ENCODE measurements at places on chromosomes 6 and 20.
A peak's percentile ranks its signal among the peaks of the same experiment; 100 is the strongest.

- no peak for DNase-seq
Observed at GRCh38 chr20:20953738-20954618, 152.2 kb downstream of the LINC00237 start.

DNA sequence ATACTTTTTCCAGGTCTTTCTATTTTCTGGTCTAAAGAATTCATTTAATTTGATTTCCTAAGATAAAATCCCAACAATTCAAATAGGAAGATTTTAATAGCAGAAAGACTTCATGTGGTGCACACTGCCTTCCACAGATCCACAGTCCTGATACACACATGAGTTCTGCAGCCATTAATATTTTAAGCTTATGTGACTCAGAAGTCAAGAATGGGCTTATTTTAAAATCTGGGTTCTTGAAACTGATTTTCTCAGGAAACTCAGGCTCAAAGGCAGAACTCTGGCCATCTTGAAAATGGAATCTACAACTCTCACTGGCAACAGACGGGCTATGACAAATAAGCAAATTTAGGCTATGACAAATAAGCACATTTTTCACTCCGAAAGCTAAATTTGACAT, 88.2 kb downstream of the COL12A1 start:
- DNase-seq: no peak

DNA sequence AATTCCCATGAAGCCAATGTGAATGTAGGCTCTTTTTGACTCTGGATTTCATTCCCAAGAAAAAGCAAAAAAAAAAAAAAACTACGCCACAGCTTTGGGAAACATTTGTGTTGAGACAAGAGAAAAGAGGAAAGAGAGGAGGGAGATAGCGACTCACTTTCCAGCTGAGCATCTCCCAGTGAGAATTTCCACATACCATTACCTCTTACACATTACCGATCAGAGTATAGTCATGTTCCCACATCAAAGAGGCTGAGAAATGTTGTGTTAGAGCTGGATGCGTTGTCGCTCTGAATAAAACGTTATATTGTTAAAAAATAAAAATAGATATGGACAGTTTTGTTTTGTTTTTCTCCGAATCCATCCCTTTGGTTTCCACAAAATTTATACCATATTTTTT, 1019.3 kb upstream of the ADGRB3 start:
- no peak for DNase-seq

DNA sequence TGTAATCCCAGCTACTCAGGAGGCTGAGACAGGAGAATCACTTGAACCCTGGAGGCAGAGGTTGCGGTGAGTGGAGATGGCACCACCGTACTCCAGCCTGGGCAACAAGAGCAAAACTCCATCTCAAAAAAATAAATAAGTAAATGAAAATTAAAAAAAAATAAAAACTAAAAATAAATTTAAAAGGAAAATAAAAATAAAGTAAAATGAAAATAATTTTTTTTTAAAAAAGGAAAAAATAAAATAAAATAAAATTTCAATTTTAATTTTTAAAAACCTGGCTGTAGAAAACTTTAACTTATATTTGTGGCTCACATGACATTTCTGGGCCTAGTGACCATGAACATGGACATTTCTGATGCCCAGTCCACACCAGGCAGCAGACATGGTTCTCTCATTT, 16.1 kb downstream of the HCK start:
- DNase-seq: no peak

- DNase-seq: no peak
Observed at GRCh38 chr6:73747289-73747688, 51.3 kb downstream of the CD109 start.

- no peak for DNase-seq
Observed at GRCh38 chr6:77159730-77160129, 303.6 kb downstream of the HTR1B start.

GRCh38 chr6:87093651-87094050, 1.3 kb downstream of the CGA start:
- no peak for DNase-seq

- DNase-seq: no peak
Observed at GRCh38 chr6:74588094-74588832, 617.6 kb downstream of the COL12A1 start.

DNA sequence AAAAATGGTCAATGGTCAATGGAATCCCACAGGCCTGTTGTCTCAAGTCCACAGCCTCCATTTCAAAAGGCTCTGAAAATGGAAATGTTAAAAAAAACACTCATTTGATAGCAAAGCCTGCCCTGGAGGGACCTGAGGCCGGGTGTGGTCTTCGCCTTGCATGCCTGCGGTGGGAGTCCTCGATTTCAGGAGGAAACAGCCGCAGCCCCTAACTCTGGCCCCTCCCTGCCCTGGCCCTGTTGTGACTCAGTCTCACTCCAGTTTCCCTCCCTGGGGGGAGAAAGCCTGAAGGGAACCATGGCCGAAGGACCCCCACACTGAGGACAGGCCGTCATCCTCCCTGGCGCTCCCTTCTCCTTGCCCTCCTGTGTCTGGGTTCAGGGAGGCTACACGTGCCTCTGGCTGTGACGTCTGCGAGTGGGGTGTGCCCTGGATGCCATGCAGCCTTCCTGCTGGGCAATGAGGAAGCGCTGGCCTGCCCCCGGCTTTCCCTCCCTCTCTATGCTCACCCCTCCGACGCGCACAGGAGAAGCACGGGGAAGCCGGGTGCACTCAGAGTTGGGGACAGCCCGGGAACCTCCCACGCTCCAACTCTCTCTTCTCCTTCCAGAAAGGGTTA, 9.2 kb downstream of the BHLHE23 start:
- DNase-seq: no peak

DNA sequence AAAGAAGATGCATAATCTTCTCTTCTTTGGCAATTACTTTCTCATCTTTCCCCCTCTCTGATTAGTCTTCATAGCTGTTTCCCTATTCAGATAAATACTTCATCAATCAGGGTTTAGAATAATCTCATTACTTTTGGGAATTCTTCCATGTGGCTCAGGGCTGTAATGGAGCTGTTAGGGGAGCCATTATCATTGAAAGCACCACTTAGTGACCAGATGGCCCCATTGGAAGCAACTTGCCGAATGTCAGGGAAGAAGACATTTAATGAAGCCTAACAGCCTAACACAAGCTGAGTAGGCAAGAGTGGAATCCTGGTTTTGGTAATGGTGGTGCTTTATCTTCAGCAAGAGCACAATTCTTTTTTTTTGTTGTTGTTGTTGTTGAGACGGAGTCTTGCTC, 45.0 kb downstream of the TIAM2 start:
- DNase-seq: no peak

- no peak for DNase-seq
Observed at GRCh38 chr6:490251-491037, 98.9 kb downstream of the IRF4 start.

GRCh38 chr6:46048646-46049297, 33.1 kb upstream of the CLIC5 start:
- no peak for DNase-seq

- DNase-seq: no peak
Observed at GRCh38 chr6:127435626-127436220, 23.5 kb downstream of the KIAA0408 start.

DNA sequence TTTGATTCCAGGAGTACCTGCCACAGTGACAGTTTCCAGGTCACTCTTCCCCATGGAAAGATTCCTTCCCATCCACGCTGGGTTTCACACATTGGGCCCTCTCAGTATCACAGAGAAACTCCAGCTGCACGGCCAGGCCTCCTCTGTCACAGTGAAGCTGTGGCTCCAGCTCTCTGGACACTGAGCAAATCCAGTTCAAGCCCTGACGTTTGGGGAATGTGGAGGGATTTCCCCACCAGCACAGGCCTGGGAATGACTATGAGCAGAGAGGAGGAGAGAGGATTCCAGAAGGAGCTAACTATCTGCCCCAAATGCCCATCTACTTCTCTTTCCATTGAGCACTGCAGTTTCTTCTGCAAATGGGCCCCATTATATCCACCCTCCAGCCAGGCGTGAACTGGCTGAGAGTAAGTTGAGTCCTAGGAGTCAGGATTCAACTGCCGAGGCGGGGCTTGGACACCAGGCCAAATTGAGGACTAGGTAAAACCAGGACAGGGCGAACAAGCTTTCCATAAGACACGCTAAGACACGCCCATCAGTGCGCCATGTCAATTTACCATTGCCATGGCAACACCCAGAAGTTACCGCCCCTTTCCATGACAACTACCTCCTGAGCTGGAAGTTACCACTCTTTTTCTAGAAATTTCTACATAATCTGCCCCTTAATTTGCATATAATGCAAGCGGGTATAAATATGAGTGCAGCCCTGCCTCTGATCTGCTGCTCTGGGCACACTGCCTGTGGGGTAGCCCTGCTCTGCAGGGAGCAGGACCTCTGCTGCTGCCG, 9.2 kb upstream of the BNIP5 start:
- no peak for DNase-seq

- no peak for DNase-seq
Observed at GRCh38 chr6:73943930-73944652, 248.1 kb downstream of the CD109 start.

GRCh38 chr6:161218222-161218621, 55.6 kb downstream of the AGPAT4 start:
- DNase-seq: no peak

GRCh38 chr6:81511423-81511822, 241.1 kb downstream of the TENT5A start:
- DNase-seq: no peak

- DNase-seq: no peak
Observed at GRCh38 chr20:47418069-47418757, 61.7 kb upstream of the ZMYND8 start.

- no peak for DNase-seq
Observed at GRCh38 chr6:27512525-27512924, 39.6 kb upstream of the ZNF184 start.

GRCh38 chr6:35016502-35017321, 124.4 kb downstream of the TCP11 start:
- DNase-seq: peak; percentile 7

GRCh38 chr6:170253226-170253909, 37.5 kb downstream of the DLL1 start:
- no peak for DNase-seq

GRCh38 chr6:37134396-37135191, 35.4 kb upstream of the PIM1 start:
- no peak for DNase-seq

DNA sequence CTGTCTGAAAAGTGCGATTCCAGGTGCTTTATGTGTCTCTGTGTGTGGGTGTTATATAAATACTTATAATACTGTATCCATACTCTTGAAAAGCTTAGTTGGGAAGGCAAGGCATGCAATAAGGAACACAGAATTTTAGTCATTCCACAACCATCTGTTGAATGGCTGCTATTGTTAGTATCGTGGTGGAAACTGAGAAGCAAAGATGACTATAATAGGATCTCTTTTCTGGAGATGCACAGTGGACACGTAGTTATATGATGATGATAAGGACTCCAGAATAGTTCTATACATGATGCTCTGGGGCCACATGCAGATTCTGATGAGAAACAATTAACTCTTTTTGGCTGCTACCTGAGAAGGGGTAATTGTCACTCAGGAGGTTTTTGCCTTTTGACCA, 25.2 kb downstream of the ESR1 start:
- DNase-seq: no peak

GRCh38 chr6:40719671-40720374, 132.7 kb upstream of the LRFN2 start:
- DNase-seq: no peak

- DNase-seq: no peak
Observed at GRCh38 chr6:65908065-65908464, 201.0 kb upstream of the EYS start.

DNA sequence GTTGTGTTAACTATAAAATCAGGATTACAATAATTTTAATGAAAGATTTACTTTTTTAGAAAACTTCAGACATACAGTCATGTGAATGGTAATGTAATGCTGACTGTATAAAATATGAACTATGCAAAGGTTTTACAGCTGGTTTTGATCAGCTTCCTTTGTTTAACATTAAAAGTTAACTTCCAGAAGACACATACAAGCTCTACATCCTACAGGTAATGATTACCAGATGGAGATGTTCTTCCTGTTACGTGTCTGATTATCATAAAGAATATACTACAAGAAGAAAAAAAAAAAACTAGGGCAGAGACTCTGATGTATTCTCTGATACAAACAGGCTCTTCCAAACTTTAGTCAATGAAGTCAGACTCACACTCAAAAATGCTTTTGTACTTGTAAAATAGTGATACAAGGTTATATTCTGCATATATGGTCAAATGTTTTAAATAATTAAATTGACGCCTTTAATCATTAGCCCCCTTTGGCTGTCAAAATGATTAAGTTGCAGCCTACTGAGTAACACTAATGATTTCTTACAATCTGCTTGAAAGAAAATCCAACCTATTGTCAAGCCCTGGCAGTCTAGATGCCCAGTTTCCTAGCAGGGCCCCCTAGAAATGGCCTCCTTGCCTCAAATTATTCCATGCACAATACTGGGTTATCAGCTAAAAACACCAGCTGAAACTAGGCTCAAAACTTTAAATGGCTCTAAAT, 251.8 kb upstream of the RUNX2 start:
- no peak for DNase-seq

GRCh38 chr6:54706391-54706790, 140.2 kb upstream of the FAM83B start:
- no peak for DNase-seq

- DNase-seq: no peak
Observed at GRCh38 chr20:18686696-18687095, 98.8 kb downstream of the DTD1 start.

GRCh38 chr6:113634352-113635163, 222.6 kb upstream of the MARCKS start:
- no peak for DNase-seq

DNA sequence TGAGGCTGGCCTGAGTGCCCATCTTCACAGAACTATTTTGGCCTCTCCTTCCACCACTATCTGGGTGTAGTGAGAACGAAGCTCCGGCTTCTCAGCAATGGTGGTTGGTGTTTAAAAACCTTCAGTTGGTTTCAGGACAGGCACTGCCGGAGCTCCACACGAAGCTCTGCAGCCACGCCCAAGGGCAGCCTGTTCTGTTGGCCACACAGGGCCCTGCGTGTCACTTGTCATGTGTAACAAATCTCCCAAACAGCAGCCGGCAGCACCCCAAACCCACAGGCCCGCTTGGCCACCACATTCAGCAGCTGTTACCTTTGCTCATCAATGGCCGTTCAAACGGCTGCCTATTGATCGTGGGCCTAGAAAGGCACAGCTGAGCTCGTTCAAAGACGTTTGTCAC, 97.5 kb downstream of the ERMARD start:
- no peak for DNase-seq

GRCh38 chr6:43939281-43940070, 169.5 kb downstream of the VEGFA start:
- peak; percentile 32 for DNase-seq

GRCh38 chr6:36019167-36019566, 5.3 kb downstream of the SLC26A8 start:
- DNase-seq: no peak

- DNase-seq: no peak
Observed at GRCh38 chr6:49662892-49663261, 26.2 kb upstream of the RHAG start.

GRCh38 chr6:87473419-87473903, 687 bp downstream of the SLC35A1 start:
- no peak for DNase-seq

Data from activated CD8-positive, alpha-beta memory T cell treated with anti-CD3 and anti-CD28 coated beads, Interleukin-2, amount 50 U/mL, for 48 hours (primary cell).